ENCODE measurements at places on chromosomes 16 and 17.
A peak's percentile ranks its signal among the peaks of the same experiment; 100 is the strongest.

DNA sequence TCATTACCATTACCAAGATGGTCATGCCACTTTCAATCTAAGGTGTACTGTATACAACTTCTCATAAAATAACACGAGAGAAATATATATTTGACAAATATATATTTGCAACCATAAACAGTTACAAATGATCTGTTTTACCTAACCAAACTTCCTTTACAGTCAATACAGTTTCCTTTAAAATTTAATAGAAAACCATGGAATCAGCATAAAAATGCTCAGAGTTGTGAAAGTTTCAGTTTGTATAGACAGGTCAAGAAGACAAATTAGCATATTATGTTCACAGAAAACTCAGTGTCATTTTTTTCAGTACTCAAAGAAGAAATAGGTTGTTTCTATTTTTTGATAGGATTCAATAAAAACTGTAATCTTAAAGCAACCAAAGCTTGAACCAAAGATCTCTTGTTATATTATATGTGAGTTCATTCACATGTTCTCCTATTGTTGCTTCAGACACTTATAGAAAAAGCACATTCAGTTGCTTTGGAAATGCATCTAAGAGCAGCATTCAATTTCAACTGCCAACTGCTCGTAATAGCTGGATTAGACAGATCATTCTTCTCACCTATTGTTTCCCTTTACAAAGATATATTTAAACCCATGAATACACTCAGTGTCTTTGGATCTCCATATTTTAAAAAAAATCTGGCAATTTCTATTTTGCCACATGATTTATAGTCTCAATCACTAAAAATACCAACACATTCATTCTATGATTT, 15.1 kb downstream of the SSH2 start:
- no peak for DNase-seq

GRCh38 chr16:27097800-27098230, 31.1 kb downstream of the C16orf82 start:
- DNase-seq, result no peak

DNA sequence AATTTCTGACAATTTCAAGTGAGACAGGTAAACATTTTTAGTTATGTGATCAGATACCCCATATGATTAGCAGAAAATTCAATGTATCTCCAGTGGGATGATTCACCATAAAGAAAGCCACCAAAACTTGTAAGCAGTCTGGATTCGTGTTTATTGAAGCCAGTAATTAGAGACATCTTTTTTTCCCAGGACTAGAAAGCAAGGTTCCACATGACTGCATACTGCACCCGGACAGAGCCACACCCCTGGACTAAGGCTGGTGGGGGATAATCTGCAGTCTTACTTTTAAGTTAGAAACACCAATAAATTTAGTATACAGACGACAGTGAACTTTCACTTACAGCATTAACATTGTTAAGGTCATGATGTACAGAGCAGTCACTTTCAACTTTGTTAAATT, 24.2 kb upstream of the CMTM4 start:
- no peak for DNase-seq

DNA sequence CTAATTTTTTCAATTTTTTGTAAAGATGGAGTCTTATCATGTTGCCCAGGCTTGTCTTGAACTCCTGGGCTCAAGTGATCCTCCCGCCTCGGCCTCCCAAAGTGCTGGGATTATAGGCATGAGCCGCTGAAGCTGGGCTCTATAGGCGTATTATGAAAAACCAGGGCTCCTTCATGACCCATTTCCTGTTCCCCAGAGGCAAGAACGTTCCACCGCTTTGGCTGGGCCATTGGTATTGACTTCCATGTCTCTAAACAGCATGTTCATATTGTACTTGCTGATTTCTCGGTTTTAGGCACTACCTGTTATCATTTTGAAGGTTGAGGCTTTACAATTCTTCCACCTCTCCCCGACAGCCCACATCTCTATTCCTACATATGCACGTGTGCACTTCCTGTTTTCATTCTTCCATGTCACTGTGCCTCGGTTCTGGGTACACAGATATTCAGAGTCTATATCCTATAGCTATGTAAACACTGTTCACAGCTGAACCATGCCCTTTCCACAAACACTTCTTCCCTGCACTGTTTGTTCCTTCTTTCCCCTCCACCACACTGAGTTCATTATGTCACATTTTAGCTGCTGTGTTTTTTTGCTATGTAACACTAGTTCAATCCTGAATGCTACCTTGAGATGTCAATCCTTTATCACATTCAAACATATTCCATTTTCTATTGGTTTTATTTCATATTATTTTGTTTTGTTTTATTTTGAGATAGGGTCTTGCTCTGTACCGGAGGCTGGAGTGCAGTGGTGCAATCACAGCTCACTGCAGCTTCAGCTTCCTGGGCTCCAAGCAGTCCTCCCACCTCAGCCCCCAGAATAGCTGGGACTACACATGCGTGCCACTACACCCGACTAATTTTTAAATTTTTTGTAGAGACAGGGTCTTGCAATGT, 16.8 kb upstream of the MAPK3 start:
- no peak for DNase-seq

DNA sequence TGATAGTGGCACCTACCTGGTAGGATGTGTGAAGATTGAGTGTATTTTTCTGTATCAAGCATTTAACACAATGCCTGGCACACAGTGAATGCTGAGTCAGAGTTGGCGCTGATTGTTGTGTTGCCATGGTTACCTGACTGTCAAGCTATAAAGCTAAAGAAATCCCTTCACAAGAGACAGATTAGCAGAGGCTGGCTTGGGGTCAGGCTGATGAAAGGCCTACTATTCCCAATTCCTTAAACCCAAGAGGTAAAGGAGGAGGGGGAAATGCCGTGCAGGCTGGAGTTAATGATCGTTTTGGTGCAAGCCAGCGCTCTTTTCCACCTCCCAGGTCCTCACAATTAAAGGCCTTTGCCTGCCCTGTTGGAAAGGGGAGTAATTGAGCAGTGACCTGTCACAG, 5.9 kb downstream of the CLEC19A start:
- DNase-seq, result peak; percentile 6

- DNase-seq, result no peak
These were observed 54.9 kb upstream of the WSB1 start for GRCh38 chr17:27239046-27239445.

GRCh38 chr17:53428913-53429312, 393.8 kb upstream of the KIF2B start:
- DNase-seq, result no peak

DNA sequence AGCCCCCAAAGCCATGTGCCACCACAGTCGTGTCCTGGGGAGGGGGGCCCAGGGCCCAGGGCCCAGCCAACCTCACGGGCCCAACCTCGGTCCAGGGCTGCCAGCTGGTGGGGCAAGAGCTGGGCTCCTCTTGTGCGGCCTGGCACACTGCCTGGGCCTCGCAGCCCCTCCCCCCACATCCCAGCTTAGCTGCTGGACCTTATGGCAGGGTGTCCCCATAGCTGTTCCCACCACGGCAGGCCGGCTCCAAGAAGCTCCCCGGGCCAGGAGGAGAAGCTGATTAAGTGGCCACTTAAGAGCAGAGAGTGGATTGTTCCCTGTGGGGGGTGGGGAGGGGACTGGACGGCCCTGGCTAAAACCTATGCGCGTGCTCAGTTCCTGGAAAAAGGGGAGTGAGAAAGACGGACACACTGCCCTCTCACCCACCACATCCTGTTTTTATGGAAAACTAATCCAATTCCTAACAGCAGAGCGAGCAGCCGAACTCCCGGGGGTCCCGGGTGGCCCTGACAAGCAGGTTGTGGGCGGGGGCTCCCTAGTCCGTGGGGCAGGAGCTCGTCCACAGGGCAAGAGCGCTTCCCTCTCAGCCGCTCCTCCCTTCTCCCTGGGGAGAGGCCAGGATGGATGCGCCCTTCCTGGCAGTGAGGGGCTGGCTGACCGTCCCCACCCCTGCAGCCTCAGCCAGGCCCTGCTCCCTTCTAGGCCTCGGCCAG, 16.8 kb downstream of the PIEZO1 start:
- peak; percentile 46 for DNase-seq

- DNase-seq, result peak; percentile 85
These were observed 48.9 kb upstream of the MRPS23 start for GRCh38 chr17:57898487-57899311.

GRCh38 chr17:32551186-32551955, 64.6 kb downstream of the CDK5R1 start:
- no peak for DNase-seq

DNA sequence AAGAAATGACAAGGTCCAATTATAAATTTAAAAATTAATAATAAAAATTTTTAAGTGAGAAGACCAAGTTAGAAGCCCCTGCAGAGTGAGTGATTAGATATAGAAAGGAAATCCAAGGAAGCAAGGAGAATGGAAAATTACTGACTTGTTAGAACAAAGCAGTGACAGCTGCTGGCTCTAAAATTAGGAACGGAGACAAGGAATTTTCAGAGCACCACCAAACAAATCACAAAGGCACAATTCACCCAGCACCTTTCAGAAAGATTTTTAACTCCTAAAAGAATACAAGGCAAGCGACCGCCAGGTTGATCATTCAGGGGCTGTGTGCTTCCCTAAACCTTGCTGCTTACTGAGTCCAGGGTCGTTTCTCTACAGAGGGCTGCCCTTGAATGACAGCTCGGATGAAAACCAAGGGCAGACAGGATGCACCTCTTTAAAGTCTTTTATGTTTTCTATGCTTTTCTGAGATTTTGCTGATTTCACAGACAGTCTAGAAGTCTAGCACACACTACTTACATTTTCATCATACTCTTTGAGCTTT, 45.4 kb upstream of the GINS3 start:
- no peak for DNase-seq

DNA sequence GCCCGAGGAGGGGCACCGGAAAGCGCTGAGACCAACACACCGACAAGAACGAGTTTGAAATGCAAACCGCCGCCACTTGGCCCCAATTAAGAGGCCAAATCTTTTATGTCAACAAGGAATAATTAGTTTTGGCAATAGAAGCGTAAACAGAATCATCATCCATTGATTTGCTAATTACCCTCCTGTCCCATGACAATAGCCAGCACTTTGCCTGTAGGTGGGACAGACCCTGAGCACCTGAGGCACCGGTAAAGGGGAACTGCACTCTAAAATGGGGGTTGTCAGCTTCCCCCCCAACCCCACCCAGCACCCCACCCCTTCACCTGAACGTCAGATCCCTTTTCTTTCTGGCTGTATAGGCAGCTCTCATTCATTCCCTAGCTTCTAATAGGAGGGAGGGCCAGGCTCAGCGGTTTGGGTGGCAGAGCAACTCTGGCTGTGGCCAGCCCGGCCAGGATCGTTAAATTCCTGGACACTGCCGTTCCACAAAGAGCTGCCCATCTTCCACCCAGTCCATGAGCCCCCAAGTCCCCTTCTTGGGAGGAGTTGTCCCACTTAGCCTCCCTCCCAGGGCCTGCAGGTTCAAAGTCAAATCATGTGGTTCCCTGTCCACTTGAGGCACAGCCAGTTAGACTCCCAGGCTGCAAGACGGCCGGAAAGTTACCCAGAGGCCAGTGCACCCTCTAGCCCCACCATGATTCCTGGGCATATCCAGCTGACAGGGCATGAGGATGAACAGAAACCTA, 45.8 kb downstream of the WNT3 start:
- no peak for DNase-seq

- DNase-seq, result no peak
These were observed 78.2 kb downstream of the CCDC182 start for GRCh38 chr17:57666946-57667345.
